CD4-positive, alpha-beta T cell (primary cell): ENCODE measurements at places on chromosomes 3 and 15. TPM values are rescaled to one million over a fixed set of nuclear protein-coding genes. Genes with fewer than 3 reads are reported as not detected.

The ISLR gene
- not detected for total RNA-seq

The TM6SF1 gene
- not detected for total RNA-seq

The GRAMD1C gene
- total RNA-seq = 0.55 TPM

The SCN11A gene
- 0.08 TPM for total RNA-seq

The CCRL2 gene
- total RNA-seq = 4.3 TPM

The MAP6D1 gene
- total RNA-seq = 1.6 TPM

The SLC30A4 gene
- total RNA-seq = 2.1 TPM

The UQCC5 gene
- total RNA-seq = 8.3 TPM

The CLPX gene
- total RNA-seq = 29.1 TPM

DNA sequence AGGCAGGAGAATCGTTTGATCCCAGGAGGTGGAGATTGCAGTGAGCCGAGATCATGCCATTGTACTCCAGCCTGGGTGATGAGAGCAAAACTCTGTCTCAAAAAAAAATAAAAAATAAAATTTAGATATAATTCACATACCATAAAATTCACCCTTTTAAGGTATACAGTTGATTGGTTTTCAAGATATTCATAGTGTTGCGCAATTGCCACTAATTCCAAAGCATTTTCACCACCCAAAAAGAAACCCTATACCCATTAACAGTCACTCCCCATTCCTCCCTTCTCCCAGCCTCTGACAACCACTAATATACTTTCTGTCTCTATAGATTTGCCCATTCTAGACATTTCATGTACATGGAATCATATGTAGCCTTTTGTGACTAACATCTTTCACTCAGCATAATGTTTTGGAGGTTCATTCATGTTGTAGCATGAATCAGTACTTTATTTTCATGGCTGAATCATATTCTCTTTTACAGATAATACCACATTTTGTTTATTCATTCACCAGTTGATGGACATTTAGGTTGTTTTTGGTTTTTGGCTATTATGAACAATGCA is 116.7 kb downstream of the RASA2 start:
- H3K27me3 ChIP-seq = no peaks in the 10 kb centered on the region
- no peak overlapping the region for H3K27ac ChIP-seq
- no peak for DNase-seq

GRCh38 chr3:37872413-37873160 is 10.9 kb downstream of the CTDSPL start:
- no peaks in the 10 kb centered on the region for H3K4me1 ChIP-seq
- no peak for DNase-seq
- no peak overlapping the region for H3K27ac ChIP-seq
- no peak overlapping the region for H3K4me3 ChIP-seq
- H3K36me3 ChIP-seq = no peaks in the 10 kb centered on the region

GRCh38 chr3:140686128-140686527 is 8.3 kb downstream of the TRIM42 start:
- no peaks in the 10 kb centered on the region for H3K4me1 ChIP-seq
- no peaks in the 10 kb centered on the region for H3K36me3 ChIP-seq
- no peak for DNase-seq
- H3K27me3 ChIP-seq = no peaks in the 10 kb centered on the region

- H3K27ac ChIP-seq = no peak overlapping the region
- DNase-seq = no peak
- no peaks in the 10 kb centered on the region for H3K4me1 ChIP-seq
- H3K36me3 ChIP-seq = no peaks in the 10 kb centered on the region
- H3K27me3 ChIP-seq = no peaks in the 10 kb centered on the region
Observed at GRCh38 chr15:70036585-70037291, 61.0 kb downstream of the TLE3 start.

DNA sequence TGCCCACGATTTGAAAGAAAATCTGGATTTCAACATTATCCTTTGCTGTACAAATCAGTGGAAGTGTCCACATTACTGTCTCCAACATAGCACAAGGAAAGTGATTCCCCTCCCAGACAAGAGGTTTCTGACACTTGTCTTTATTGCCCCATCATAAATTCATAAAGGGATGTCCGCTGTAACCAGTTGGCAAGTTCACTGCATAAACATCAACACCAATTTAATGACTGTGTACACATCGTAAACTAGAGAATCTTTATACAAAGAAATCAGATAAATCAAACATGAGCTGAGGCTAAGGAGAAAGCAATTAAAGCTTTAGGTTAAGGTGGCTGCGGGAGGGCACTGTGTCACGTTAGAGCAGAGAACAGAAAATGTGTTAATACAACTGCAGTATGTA is 129.8 kb downstream of the MEIS2 start:
- H3K27me3 ChIP-seq = no peaks in the 10 kb centered on the region
- H3K27ac ChIP-seq = no peak overlapping the region
- no peak overlapping the region for H3K4me3 ChIP-seq
- no peaks in the 10 kb centered on the region for H3K4me1 ChIP-seq

- no peak overlapping the region for H3K27ac ChIP-seq
- H3K4me3 ChIP-seq = no peak overlapping the region
- no peaks in the 10 kb centered on the region for H3K27me3 ChIP-seq
- no peaks in the 10 kb centered on the region for H3K4me1 ChIP-seq
Observed at GRCh38 chr15:70133296-70133695, 35.6 kb upstream of the TLE3 start.

- H3K36me3 ChIP-seq = no peaks in the 10 kb centered on the region
- no peak for DNase-seq
- H3K27me3 ChIP-seq = peaks cover 8% of the 10 kb centered on the region
- H3K27ac ChIP-seq = no peak overlapping the region
- H3K4me3 ChIP-seq = no peak overlapping the region
Observed at GRCh38 chr3:72912532-72912931, 24.7 kb downstream of the GXYLT2 start.

- DNase-seq = no peak
- H3K4me1 ChIP-seq = peaks cover under 1% of the 10 kb centered on the region
- no peak overlapping the region for H3K27ac ChIP-seq
Observed at GRCh38 chr3:69405067-69405466, 19.2 kb upstream of the FRMD4B start.

GRCh38 chr3:86282106-86282787 is 708.7 kb downstream of the VGLL3 start:
- H3K36me3 ChIP-seq = no peaks in the 10 kb centered on the region
- no peaks in the 10 kb centered on the region for H3K4me1 ChIP-seq
- DNase-seq = no peak
- no peak overlapping the region for H3K4me3 ChIP-seq
- no peaks in the 10 kb centered on the region for H3K27me3 ChIP-seq

GRCh38 chr3:39531665-39532064 is 64.2 kb downstream of the MOBP start:
- no peak overlapping the region for H3K27ac ChIP-seq
- H3K36me3 ChIP-seq = no peaks in the 10 kb centered on the region
- no peak overlapping the region for H3K4me3 ChIP-seq
- H3K4me1 ChIP-seq = no peaks in the 10 kb centered on the region

DNA sequence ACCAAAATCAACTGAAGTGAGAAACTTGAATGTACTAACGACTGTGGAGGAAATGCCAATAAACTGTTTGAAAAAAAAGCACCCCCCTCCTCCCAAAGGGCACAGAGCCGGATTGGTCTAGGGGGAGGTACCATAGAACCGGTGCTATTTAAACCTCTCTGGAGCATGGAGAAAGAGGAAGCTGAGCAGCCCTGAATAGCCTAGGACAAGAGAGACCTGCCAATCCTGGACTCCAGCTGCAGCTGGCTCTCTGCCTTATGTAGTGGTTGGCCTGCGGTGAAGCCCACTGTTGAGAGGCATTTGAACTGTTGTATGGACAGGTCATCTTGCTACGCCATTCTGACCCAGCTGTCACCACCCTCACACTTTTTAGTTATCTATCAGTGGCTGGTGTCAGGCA is 1.5 kb upstream of the SH3GL3 start:
- no peaks in the 10 kb centered on the region for H3K36me3 ChIP-seq
- no peak overlapping the region for H3K27ac ChIP-seq
- no peak overlapping the region for H3K4me3 ChIP-seq
- peaks cover 25% of the 10 kb centered on the region for H3K27me3 ChIP-seq
- DNase-seq = no peak

GRCh38 chr15:52085299-52085698 is 27.3 kb downstream of the BCL2L10 start:
- H3K27ac ChIP-seq = no peak overlapping the region
- H3K27me3 ChIP-seq = no peaks in the 10 kb centered on the region
- H3K4me1 ChIP-seq = peaks cover 7% of the 10 kb centered on the region
- no peak overlapping the region for H3K4me3 ChIP-seq
- no peak for DNase-seq

DNA sequence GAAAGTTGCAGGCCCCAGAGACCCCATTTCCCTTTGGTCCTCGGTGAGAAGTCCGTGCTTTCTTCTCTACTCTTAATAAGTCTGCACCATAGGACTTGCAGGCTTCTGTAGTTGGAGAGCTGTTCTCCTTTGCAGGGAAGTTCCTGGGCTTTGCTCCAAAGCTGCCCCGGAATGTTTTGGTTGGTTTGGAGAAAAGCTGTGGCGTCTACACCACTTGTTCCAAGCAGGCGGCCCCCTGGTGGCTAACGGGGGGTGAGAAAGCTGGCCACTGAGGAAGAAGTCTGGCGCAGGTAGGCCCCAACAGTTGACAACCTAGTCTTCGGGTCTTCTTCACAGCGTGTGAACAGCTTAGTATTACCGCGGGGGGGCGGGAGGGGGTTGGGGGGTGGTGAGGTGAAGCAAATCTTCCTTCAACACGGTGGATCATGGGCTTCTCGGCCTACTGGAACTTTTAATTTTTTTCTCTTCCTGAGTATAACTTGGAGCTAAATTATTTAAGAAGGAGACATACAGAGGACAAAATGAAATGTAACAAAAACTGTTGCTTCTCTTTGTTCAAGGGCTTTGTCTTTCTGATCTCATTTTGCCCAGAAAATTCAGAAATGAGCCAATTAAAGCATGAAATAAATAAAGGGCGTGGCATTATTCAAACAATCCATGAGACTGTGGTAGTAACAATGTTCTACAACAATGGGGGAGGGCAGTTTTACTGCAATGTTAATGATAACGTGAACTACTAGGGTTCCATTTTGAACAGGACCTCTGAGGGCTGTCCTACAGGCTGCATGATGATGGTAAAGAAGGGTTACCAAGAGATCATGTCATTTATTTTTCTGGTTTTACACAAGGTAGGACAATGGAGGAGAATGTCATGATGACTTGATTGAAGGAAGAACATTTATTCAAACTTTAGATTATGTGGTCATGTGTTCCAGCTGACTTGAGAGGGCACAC is 2.2 kb upstream of the THRB start:
- H3K4me1 ChIP-seq = no peaks in the 10 kb centered on the region
- no peaks in the 10 kb centered on the region for H3K36me3 ChIP-seq
- DNase-seq = no peak
- no peak overlapping the region for H3K27ac ChIP-seq
- no peak overlapping the region for H3K4me3 ChIP-seq

- no peak overlapping the region for H3K27ac ChIP-seq
- DNase-seq = no peak
- H3K4me3 ChIP-seq = no peak overlapping the region
- H3K4me1 ChIP-seq = no peaks in the 10 kb centered on the region
- H3K36me3 ChIP-seq = no peaks in the 10 kb centered on the region
Observed at GRCh38 chr3:116188231-116188785, 257.0 kb downstream of the LSAMP start.

DNA sequence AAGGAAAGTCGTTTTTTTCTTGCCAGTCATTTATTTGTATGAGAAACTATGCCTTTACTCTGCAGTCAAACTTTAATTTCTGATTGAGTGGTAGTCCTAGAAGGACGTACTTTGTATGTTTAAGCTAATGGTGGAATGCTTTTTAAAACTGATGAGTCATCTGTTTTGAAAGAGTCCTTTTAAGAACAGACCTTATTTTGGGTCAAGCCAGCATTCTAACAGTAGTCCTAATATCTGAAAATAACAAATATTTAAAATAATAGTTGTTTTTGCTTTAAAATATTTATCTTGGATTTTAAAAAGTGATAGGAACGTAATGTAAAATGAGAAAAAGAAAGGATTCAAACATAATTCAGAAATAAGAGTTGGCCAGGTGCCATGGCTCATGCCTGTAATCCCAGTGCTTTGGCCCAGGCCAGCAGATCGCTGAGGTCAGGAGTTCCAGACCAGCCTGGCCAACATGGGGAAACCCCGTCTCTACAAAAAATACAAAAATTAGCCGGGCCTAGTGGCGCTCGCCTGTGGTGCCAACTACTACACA is 1.3 kb upstream of the LRRC58 start:
- no peak overlapping the region for H3K27ac ChIP-seq
- peaks cover 5% of the 10 kb centered on the region for H3K27me3 ChIP-seq
- DNase-seq = no peak
- H3K4me1 ChIP-seq = peaks cover 18% of the 10 kb centered on the region
- H3K36me3 ChIP-seq = peaks cover 2% of the 10 kb centered on the region
- H3K4me3 ChIP-seq = no peak overlapping the region

- no peaks in the 10 kb centered on the region for H3K4me1 ChIP-seq
- no peak for DNase-seq
- H3K27me3 ChIP-seq = no peaks in the 10 kb centered on the region
- H3K36me3 ChIP-seq = peaks cover 4% of the 10 kb centered on the region
- H3K27ac ChIP-seq = no peak overlapping the region
Observed at GRCh38 chr3:108171106-108171505, 51.1 kb downstream of the IFT57 start.
